NCI-H1417 (cell line): ENCODE measurements at places on chromosomes 16 and 17.
A peak's percentile ranks its signal among the peaks of the same experiment; 100 is the strongest.

GRCh38 chr17:21357281-21357680, 18.9 kb upstream of the KCNJ12 start:
- no peak for DNase-seq

DNA sequence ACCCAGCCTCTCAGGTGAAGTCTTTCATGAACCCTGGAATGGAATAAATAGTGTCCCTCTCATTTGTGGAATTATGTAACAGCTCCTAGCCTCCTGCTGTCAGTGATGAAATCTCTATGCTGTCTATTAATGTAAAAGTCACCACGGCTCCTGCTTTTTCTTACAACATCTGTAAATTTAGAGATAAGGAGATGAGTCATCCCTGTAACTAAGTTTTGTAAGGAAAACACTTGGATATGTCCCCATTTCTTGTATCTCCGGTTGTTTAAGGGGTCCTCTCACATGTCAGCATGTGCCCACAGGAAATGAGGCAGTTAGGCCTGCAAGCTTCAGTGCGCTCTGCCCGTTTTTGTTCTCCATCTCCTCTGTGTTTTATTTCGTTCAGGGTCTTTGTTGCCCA, 2.8 kb upstream of the NAT9 start:
- no peak for DNase-seq

- DNase-seq: peak; percentile 11
Measured at GRCh38 chr17:1752425-1753262, 9.2 kb upstream of the SERPINF1 start.

GRCh38 chr17:357644-358043, 5.0 kb upstream of the RPH3AL start:
- DNase-seq: no peak

- peak; percentile 54 for DNase-seq
Measured at GRCh38 chr17:39209317-39210092, 9.4 kb downstream of the RPL19 start.

DNA sequence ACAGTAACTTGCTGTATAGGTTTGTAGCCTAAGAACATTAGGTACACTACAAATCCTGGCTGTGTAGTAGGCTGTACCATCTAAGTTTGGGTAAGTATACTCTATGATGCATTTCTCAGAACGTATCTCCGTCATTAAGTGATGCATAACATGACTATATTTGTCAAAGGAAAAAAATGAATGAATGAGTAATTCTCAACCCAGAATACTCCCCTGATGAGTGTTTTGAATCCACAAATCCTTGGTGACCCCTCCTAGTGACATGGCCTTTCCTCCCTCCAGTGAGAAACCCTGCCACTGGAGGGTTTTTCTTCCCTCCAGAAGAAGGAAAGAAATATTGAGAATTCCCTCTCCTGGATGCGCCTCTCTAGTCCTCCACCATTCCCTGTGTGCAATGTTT, 24.0 kb upstream of the SALL1 start:
- DNase-seq: no peak

GRCh38 chr16:73036074-73036826, 11.7 kb downstream of the ZFHX3 start:
- no peak for DNase-seq

DNA sequence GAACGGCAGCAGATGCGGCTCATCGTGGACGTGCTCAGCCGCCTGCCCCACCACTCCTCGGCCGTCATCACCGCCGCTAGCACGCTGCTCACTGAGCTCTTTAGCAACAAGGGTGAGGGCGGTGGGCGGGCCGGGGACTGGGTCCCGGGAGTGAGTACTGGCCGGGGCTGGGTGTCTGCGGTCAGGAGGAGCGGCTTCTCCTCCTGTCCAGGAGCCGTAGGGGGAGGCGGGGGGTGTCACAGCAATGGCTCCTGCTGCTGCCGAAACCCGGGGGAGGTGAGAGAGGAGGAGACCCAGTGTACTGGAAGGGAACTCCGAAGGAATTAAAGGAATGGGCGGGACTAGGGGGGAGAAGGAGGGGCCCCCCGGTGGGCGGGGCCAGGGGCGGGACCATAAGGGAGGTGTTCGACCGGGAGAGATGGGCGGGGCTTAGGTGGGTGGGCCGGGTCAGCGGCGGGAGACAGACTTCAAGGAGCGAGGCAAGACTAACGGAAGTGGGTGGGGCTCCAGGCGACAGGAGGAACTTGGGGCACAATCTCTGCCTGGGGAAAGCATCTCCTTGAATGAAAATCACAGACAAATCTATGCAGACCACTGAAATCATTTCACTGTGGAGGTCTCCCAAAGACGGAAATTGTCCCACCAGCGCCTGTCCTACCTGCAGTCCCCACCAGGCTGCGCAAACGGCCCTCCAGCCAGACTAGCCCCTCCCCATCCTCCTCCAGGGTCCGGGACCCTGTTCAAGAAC, 2.4 kb downstream of the NAGS start:
- peak; percentile 93 for DNase-seq

- peak; percentile 94 for DNase-seq
Measured at GRCh38 chr16:85485379-85485778, 127.7 kb upstream of the GSE1 start.

DNA sequence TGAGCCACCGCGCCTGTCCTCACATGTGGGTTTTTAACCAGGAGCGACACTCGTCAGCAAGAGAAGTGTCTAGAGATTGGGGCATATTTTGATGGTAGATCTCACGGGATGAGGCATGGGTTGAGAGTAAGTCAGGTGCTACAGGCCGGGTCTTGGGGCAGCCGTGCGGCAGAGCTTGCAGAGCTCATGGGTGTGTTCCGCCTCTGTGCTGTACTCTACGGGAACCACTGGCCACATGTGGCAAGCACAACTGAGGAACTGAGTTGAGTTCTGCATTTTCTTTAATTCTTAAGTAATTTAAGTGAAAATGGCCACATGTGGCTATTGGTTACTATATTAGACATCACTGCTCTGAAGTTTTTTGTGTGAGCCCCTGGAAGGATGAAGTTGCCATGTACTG, 9.6 kb downstream of the CLUAP1 start:
- no peak for DNase-seq

DNA sequence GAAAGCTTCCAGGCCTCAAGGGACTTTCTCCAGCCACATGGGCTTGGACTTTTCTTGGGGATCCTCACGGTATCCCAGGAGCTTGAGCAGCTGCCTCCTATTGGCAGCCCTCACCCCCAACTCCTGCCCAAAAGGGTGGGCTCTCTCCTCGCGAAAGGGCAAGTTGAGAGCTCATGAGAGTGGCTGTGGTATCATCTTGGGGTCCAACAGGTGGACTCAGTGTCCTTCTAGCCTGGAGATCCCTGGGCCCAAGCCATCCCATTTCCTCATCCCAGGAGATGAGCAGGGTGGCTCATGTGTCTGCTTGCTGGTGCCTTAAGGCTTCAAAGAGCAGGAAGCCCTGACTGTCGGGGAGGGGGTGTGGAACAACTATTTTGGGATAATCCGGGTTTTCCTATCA, 17.7 kb downstream of the TBX4 start:
- no peak for DNase-seq

DNA sequence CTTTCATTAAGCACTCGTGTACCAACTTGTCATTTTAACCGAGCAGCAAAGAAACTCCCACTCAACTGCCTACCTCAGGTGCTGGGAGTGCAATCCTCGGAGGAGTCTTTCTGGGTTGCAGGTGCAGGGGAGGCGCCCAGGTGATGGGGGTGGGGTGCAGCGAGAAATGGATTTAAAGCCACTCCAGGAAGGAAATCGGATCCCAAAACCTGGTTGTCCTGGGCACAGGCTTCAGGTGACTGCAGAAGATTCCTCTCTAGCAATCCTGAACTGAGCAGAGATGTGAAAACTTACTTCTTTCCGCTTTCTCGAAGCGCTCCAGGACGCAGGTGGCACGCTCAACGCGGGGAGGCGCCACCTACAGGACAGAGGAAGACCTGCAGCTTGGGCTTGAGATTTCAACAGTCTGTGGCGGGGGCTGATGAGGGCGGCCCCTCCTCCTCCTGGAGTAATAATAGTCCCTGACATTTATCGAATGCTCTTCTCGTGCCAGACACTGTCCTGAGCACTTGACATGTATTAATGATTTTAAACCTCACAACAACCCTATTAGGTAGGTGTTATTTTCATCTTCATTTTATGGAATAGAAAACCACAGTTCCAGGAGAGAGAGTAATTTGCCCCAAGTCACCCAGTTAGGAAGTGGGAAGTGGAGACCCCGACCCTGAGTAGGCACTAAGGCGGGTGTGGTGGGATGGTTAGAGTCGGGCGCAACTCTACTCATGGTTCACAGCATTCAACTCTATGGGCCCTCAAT, 27.2 kb upstream of the SKAP1 start:
- peak; percentile 56 for DNase-seq

DNA sequence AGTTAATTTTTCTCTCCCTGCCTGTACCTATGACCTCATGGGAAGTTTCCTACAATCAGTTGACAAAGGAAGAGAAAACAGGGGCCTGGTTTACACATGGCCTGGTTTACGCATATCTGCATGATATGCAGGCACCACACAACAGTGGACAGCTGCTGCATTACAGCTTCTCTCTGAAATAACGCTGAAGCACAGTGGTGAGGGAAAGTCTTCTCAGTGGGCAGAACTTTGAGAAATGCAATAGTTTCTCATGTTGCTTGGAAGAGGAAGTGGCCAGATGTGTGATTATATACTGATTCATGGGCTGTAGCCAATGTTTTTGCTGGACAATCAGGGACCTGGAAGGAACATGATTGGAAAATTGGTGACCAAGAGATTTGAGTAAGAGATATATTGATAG, 324.1 kb upstream of the GOT2 start:
- no peak for DNase-seq

DNA sequence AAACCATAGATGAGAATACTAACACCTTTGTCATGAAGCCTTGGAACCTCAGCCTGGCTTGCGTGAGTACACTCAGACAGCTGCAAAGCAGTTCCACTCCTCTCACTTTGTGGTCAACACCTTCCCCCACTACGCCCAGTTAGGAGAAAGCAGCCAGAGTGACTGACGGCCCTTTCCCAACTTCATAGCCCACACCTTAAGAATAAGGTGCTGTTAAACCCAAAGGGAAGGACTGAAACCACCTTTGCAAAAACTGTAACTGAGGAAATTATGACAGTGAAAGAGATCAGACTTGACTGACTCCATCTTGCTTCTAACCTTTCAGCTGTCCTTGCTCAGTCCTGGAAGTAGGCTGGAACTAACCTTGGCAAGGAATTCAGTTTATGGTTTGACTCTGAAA, 13.7 kb downstream of the N4BP1 start:
- no peak for DNase-seq

- DNase-seq: no peak
Measured at GRCh38 chr16:88367560-88367959, 15.2 kb upstream of the ZNF469 start.
